NCI-H1105 treated with DMSO at 0.1 percent for 48 hours (cell line): ENCODE measurements at places on chromosomes 12 and 14.

DNA sequence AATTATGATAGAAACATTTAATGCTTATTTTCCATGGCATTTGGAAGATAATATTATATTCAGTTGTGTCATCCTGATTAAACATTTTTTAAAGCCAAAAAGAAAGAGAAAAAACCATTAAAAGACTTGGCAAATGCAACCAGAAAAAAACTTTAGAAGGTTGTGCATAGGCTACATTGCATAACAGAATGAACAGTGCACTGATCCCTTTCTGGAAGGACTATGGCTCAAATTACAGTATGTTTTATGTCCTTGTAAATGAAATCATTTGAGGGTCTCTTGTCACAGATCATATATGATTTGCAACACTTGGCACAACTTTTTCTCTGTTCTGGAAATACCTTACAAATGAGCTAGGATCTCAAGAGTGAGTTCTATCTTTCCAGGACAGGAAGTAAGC, 275.2 kb upstream of the FLRT2 start:
- no peak for DNase-seq

DNA sequence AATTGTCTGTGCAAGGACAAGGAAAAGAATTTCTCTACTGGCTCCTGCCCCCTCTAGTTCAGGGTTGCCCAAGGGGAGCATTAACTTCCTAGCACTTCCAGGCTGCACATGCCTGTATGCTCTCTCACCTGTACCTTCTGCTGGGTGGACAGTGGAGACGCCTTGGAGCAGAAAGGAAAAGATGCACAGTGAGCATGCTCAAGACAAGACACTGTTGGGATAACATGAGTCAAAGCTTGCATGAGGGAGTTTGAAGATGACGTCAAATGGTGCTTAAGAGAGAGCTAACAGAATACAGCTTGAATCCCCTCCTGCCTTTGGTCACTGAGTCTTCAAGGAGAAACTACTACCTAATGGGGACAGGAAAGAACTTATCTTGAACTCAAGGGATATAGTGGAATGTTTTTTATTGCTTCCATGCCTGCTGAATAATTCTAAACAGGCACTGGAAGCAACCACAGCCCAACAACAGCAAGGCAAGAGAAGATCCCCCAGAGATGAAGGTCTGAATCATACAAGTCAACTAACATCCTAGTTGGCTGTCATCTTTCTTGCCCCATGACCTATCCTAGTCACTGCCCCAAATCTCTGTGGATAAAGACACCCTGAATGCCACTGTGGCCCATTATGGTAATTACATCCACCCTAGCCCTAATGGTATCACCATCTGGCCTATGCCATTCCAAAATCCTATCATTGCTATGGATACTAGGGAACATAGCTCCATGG, 23.5 kb downstream of the RPS6KA5 start:
- no peak for DNase-seq

- DNase-seq, result no peak
These were observed 119.1 kb upstream of the FAR2 start for GRCh38 chr12:29030006-29030405.

- no peak for DNase-seq
These were observed 459.2 kb downstream of the RAD51B start for GRCh38 chr14:68278576-68279436.

- DNase-seq, result no peak
These were observed 10.4 kb upstream of the KCNH5 start for GRCh38 chr14:63055631-63056030.

- no peak for DNase-seq
These were observed 125.3 kb downstream of the ESRRB start for GRCh38 chr14:76501156-76501720.

DNA sequence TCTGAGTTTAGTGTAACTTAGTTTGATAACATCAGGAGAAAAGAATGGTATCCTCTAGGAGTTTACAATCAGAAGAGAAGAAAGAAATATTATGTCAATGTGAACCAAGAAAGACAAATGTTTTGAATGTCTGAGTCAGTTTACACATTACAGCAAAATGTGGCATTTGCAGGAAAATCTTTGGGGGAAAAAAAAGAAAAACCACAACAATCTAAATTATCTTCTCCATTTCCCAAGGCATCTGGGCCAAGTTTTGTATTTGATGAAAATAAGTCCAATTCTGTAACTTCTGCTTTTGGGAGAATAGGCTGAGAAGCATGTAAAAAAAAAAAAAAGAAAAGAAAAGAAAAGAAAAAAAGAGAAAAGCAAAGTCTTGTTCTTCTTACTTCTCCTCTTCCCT, 58.8 kb upstream of the FLRT2 start:
- no peak for DNase-seq

DNA sequence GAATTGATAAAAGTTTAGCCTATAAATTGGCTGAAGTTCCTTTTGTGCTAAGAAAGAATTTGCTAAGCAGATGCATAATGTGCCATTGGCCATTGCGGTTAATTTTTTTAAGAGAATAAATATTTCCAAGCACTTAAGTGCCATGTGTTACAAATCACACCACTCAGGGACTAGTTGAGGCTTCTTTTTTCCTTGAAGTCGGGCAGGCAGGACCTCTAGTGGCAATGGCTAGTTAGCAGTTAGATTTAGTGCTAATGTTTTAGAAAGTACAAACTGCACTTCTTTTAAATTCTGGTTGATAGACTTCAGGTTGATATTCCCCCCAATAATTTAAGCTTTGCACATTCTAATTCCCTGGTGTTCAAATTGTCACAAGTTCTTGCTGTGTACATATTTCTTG, 294.3 kb downstream of the APAF1 start:
- no peak for DNase-seq

GRCh38 chr12:46675736-46676135, 150.1 kb downstream of the SLC38A4 start:
- DNase-seq, result peak; percentile 9

DNA sequence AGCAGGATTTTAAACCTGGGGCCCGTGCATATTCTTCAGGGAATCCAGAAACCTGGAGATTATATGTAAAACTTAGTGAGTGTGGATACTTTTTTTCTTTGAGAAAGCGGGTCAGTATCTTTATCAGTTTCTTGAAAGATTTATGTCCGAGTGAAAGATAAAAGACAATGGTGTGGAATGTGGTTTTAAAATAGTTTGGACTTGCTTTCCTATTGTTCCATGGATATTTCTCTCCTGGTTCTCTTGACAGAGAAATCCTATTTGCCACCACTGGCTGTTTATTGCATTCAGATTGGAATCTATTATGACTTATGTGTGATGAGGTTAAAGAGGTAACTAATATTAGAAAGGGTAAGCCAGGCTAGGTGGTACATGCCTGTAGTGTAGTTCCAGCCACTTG, 27.4 kb downstream of the KTN1 start:
- DNase-seq, result no peak

GRCh38 chr12:106227641-106228319, 20.0 kb downstream of the CKAP4 start:
- no peak for DNase-seq

GRCh38 chr12:89884416-89884898, 175.8 kb upstream of the ATP2B1 start:
- DNase-seq, result peak; percentile 54
